GM23338 (cell line): ENCODE measurements at places on chromosomes 11 and 22. TPM values are rescaled to one million over a fixed set of nuclear protein-coding genes. Genes with fewer than 3 reads are reported as not detected.

DNA sequence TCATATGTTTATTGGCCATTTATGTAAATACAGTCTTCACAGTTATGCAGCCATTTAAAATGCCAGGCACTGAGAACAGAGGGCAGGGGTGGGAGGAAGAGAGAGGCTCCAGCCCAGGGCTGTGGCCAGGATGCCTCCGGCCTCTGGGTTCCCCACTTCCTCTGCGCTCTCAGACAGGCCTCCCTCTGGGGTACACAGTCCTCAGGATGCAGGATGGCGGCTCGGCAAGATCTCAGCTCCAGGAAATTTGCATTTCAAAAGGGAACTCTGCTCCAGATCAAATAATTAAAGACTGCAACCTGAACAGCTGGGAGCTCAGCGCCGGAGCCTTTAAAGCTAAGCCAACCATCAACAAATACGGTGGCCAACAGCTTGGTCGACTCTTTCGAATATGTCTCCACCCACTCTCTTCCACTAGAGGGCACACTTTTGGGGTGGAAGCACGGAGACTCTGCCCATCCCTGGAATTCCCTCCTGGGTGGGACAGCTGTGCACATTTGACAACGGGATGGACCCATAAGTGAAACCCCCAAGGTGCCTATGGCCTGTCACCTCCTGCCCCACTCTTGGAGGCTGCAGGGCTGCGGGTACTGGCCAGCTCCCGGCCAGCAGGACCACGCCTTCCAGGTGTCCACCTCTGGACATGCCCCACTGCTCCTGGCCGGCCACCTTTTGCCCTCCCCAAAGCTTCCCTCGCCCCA, 1044.7 kb downstream of the BRD1 start:
- DNase-seq: no peak
- H3K36me3 ChIP-seq: no peaks in the 10 kb centered on the region; the same call in 1 of the 2 replicates
- H3K27ac ChIP-seq: no peak overlapping the region
- H3K27me3 ChIP-seq: no peaks in the 10 kb centered on the region
- H3K4me1 ChIP-seq: no peaks in the 10 kb centered on the region

GRCh38 chr11:68560216-68560615, 99.7 kb downstream of the PPP6R3 start:
- H3K27ac ChIP-seq: no peak overlapping the region
- H3K4me1 ChIP-seq: no peaks in the 10 kb centered on the region
- H3K4me3 ChIP-seq: no peak overlapping the region
- no peaks in the 10 kb centered on the region for H3K27me3 ChIP-seq
- no peak for DNase-seq

- H3K4me1 ChIP-seq: 0 out of 2 replicates have a peak, but pooled peaks cover 5% of the 10 kb centered on the region
- no peak overlapping the region for H3K4me3 ChIP-seq
- no peak overlapping the region for H3K27ac ChIP-seq
- H3K27me3 ChIP-seq: no peaks in the 10 kb centered on the region
- DNase-seq: no peak
These were observed 21.0 kb downstream of the SLC22A12 start for GRCh38 chr11:64611869-64612646.

The ASPHD2 gene
- 6.0 and 8.3 TPM in 2 replicates for polyA plus RNA-seq

The BBS1 gene
- polyA plus RNA-seq: 8.7 and 11.6 TPM in 2 replicates

GRCh38 chr11:74703211-74703610, 28.0 kb downstream of the CHRDL2 start:
- no peak for DNase-seq
- H3K27me3 ChIP-seq: no peaks in the 10 kb centered on the region
- H3K36me3 ChIP-seq: no peaks in the 10 kb centered on the region
- no peaks in the 10 kb centered on the region for H3K4me1 ChIP-seq
- no peak overlapping the region for H3K4me3 ChIP-seq

DNA sequence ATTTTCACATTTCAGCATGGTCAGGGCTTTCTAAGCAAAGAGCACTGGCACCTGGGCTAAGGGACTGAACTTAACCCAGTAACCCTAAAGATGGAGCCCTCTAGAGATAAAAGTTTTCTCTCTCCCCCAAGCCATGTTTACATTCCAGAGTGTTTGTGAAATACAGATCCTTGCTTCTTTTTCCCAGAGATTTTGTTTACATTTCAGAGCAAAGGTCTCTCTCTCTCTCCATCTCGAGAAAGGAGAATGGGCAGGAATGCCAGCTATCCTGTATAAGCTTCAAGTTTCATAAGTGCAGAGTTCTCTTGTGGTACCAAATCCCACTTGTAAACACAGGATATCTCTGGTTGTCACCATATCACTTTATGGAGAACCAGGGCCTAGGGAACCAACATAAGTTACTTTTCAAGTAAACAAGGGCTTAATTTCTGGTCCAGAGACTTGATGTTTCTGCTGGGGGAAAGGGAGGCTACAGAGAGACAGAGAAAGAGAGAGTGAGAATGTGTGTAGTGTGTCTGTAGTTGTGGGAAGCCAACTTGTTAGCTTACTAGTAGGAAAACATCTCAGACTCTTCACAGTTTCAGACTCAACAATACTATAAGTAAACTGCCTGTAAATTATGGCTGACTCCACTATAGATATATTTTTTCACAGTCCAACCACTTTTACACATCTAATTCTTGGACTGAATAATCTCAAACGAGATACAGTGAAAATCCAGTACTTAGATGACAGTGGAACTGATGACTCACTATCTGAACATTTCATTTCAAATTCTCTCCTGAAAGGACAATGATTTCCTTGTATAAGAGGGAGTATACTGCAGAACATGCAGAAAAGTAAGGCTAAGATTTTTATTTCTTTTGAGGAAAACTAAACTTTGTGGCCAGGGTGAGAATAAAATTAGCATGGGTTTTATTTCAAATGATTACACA, 76.2 kb downstream of the ARHGAP32 start:
- no peaks in the 10 kb centered on the region for H3K36me3 ChIP-seq
- no peaks in the 10 kb centered on the region for H3K27me3 ChIP-seq
- H3K4me3 ChIP-seq: no peak overlapping the region
- no peak for DNase-seq

The FGF4 gene
- 4.1 and 4.8 TPM in 2 replicates for polyA plus RNA-seq

DNA sequence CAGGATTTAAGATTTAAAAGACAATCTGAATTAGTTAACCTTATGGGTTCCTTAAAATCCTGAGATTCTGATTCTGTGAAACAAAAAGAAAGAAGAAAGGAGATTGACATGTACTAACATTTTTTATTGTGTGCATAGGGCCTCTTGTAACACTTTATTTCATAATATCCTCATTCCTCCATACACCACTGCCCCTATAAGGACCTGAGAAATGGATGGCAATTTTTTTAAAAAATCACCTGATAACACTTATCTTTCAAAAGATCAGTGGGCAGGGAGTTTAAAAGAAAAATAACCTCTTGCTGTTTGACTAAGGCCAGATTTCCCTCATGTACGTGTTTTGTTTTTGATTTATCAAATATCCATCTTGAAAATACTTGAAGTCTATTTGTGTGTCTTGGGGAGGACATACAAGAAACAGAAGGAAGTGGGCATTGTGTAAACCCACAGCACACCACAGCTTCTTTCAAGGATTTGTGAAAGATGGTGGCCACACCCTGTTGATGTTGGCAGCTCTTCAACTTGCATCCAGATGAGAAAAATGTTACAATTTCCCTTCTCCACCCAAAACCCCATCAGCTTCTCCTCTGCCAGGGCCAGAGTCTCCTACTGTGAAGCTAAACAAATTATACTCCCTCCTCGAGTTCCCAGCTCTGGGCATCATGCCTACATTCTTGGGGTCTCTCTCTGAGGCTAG, 35.0 kb upstream of the MPEG1 start:
- no peak for DNase-seq
- no peak overlapping the region for H3K27ac ChIP-seq
- H3K27me3 ChIP-seq: no peaks in the 10 kb centered on the region
- no peaks in the 10 kb centered on the region for H3K4me1 ChIP-seq
- no peak overlapping the region for H3K4me3 ChIP-seq

The TSPAN18 gene
- polyA plus RNA-seq: 5.8 and 6.0 TPM in 2 replicates

The GALNT18 gene
- polyA plus RNA-seq: 3.2 and 4.3 TPM in 2 replicates

GRCh38 chr22:23240639-23241389, 60.5 kb downstream of the BCR start:
- peak overlapping the region; percentile 99 for H3K27ac ChIP-seq
- peak overlapping the region; percentile 49; the same call in 1 of the 2 replicates for H3K4me3 ChIP-seq
- H3K27me3 ChIP-seq: no peaks in the 10 kb centered on the region
- peak; percentile 76 for DNase-seq
- H3K36me3 ChIP-seq: no peaks in the 10 kb centered on the region

GRCh38 chr22:19873960-19874306, 19.3 kb upstream of the GNB1L start:
- DNase-seq: no peak
- no peaks in the 10 kb centered on the region for H3K36me3 ChIP-seq
- H3K4me1 ChIP-seq: no peaks in the 10 kb centered on the region
- no peak overlapping the region for H3K27ac ChIP-seq

DNA sequence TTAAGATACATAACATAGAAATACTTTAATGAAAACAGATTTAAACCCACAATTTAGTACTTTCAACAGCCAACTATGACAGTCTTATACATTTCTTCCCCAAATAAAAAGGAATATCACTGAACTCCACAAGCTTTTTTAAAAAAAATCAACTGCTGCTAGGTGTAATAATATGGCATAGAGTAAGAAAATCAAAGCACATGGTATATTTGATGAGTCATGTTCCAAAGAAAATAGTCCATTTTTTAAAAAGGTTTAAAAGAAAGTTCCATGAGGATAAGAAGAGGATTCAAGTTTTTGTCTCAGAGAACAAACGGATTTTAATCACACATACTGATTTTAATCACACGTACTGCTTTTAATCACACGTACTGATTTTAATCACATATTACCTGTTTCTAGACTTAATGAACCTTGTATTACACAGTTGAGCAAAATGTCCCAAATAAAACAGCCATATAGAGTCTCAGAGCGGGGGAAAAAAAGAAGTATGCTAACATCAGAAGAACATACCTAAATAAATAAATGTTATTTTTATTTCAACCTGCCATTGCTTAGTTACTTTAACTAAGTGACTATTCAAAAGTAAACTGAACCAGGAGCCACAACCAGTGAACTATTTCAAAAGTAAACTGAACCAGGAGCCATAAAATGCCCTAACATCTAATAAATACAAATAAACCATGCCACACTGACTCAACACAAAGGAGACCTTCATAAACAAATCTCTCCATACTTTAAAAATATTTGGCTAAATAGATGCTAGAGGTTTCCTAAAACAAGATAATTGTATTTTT, 198.4 kb downstream of the SBF2 start:
- H3K4me3 ChIP-seq: no peak overlapping the region
- no peak for DNase-seq
- H3K36me3 ChIP-seq: no peaks in the 10 kb centered on the region
- no peaks in the 10 kb centered on the region for H3K27me3 ChIP-seq
- H3K4me1 ChIP-seq: peaks cover 4% of the 10 kb centered on the region; the same call in 1 of the 2 replicates
- H3K27ac ChIP-seq: no peak overlapping the region

The LUZP2 gene
- 2.0 and 3.8 TPM in 2 replicates for polyA plus RNA-seq

The CSNK2A3 gene
- 0.33 and 0.91 TPM in 2 replicates for polyA plus RNA-seq

The ZFTA gene
- 8.3 and 8.5 TPM in 2 replicates for polyA plus RNA-seq

DNA sequence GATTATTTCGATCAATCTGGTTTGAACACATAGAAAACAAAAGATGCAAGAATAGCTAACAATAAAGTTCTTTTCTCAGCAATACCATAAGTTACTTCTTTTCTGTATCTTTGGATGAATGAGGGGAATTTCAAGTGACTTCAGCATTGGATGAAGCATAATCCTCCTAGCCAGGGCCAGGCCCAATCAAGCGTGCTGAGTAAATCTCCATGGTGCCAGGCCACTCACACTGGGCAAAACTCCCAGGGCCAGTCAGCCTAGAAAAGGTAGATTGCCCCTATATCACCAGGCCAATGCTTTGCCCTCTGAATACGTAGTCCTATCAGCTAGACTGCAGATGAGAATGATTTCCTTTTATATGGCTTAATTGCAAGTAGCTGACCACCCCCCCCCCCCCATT, 6.0 kb downstream of the CNTF start:
- H3K27me3 ChIP-seq: no peaks in the 10 kb centered on the region
- H3K4me1 ChIP-seq: peaks cover 11% of the 10 kb centered on the region
- H3K4me3 ChIP-seq: no peak overlapping the region
- peaks cover 7% of the 10 kb centered on the region; the same call in 1 of the 2 replicates for H3K36me3 ChIP-seq
- DNase-seq: no peak

DNA sequence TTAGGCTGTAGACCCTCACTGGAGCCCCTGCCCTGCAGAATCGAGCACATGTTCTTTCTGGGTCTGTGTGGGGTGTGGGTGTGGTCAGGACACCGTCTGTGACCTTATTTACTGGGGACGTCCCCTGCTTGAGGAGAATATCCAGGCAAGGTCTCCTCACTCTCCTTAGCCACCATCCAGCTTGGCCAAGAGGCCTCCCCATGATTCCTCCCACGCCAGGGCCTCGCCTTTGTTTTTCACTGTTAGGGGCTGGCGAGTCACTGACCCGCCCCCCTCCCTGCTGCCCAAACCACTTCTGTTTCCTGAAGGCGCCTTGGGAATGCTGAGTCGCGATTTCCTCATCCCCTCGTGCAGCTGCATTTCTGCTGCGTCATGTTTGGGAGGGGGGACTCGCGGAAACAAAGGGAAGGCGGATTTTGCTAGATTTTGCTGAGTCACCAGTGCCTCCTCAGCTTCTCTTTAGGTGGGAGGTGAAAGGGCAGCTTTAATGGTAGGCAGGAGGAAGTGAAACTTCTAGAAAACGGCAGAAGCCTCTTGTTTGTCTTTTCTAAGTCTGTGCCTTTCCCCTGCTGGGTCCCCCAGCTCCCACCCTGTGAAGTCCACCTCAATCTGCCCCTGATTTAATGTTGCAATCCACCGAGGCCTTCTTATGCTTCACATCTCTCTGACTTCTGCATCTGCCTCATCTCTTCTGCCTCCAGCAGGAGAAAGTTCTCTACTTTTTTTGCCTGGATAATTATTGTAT, 4.0 kb upstream of the HMOX1 start:
- no peaks in the 10 kb centered on the region for H3K27me3 ChIP-seq
- no peaks in the 10 kb centered on the region for H3K36me3 ChIP-seq
- H3K4me1 ChIP-seq: peaks cover 66% of the 10 kb centered on the region
- peak; percentile 100 for DNase-seq
- peak overlapping the region; percentile 97 for H3K27ac ChIP-seq

The SCN2B gene
- 0.09 TPM in 1 of 2 replicates, not detected in the other for polyA plus RNA-seq

DNA sequence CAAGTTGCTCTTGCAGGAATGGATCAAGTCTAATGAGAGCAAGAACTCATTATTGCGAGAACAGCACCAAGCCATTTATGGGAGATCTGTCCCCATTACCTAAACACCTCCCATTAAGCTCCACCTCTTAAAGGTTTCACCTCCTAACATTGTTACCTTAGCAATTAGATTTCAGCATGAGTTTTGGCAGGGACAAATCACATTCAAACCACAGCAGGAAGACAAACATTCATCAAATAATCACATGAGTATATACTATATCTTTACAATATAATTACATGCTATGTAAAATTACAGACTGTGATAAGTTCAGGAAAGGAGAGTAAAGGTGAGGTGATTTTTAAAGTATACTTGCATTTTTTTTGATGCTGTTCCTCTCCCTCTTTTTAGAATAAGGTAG, 6.6 kb upstream of the TEAD1 start:
- no peak overlapping the region for H3K4me3 ChIP-seq
- H3K4me1 ChIP-seq: no peaks in the 10 kb centered on the region
- no peak overlapping the region for H3K27ac ChIP-seq
- H3K27me3 ChIP-seq: 0 out of 2 replicates have a peak, but pooled peaks cover under 1% of the 10 kb centered on the region
- H3K36me3 ChIP-seq: no peaks in the 10 kb centered on the region

DNA sequence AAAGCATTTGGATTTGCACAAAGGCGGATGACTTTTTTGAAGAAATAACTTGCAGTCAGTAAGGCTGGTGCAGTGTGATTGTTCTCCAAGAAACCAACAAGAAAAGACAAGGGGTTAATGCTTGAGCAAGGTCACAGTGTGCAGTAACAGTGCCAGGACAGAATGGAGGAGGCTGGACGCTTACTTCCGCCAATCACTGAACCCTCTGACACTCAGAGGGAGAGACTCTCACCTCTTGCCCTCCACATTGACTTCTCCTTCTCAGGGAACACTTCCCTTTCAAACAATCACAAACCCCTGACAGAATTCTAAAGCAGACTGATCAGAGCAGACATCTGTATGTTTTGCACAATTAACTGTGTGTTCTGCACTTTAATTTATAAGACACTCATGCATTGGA, 228.4 kb downstream of the BLID start:
- H3K27me3 ChIP-seq: no peaks in the 10 kb centered on the region
- no peaks in the 10 kb centered on the region for H3K36me3 ChIP-seq
- H3K4me3 ChIP-seq: no peak overlapping the region
- no peak for DNase-seq
